K562 (cell line): ENCODE measurements at places on chromosomes 5 and 9. TPM values are rescaled to one million over a fixed set of nuclear protein-coding genes. Genes with fewer than 3 reads are reported as not detected.

DNA sequence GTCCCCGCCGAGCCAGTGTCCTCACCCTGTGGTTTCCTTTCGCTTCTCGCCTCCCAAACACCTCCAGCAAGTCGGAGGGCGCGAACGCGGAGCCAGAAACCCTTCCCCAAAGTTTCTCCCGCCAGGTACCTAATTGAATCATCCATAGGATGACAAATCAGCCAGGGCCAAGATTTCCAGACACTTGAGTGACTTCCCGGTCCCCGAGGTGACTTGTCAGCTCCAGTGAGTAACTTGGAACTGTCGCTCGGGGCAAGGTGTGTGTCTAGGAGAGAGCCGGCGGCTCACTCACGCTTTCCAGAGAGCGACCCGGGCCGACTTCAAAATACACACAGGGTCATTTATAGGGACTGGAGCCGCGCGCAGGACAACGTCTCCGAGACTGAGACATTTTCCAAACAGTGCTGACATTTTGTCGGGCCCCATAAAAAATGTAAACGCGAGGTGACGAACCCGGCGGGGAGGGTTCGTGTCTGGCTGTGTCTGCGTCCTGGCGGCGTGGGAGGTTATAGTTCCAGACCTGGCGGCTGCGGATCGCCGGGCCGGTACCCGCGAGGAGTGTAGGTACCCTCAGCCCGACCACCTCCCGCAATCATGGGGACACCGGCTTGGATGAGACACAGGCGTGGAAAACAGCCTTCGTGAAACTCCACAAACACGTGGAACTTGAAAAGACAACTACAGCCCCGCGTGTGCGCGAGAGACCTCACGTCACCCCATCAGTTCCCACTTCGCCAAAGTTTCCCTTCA is 1.4 kb downstream of the GLIS3 start:
- peaks cover 8% of the 10 kb centered on the region; the same call in 1 of the 3 replicates for H3K27me3 ChIP-seq
- no peaks in the 10 kb centered on the region for H3K36me3 ChIP-seq
- H3K4me3 ChIP-seq, result peak overlapping the region; percentile 19
- no peak for DNase-seq
- H3K27ac ChIP-seq, result no peak overlapping the region

DNA sequence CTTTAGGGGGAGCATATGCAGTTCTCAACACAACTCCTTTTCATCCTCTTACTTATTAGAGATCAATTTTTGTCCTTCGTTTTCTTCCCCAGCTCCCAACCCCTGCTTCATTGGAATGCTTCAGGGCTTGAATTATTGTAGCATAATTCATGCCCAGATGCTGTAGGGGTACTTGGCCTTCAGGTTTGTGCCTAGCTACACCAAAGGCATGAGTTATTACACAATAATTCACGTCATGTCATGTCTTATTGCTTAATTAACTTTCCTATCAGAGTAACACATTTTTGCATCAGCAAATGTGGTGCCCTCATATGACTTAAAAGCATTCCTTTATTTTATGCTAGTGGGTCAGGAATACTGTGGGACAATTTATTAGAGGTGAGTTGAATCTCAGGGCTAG is 507.2 kb downstream of the NFIB start:
- no peak overlapping the region for H3K27ac ChIP-seq
- no peak for DNase-seq
- no peaks in the 10 kb centered on the region for H3K36me3 ChIP-seq
- no peaks in the 10 kb centered on the region for H3K4me1 ChIP-seq
- H3K27me3 ChIP-seq, result no peaks in the 10 kb centered on the region
- H3K4me3 ChIP-seq, result no peak overlapping the region

- H3K36me3 ChIP-seq, result no peaks in the 10 kb centered on the region
- peaks cover 34% of the 10 kb centered on the region for H3K4me1 ChIP-seq
- DNase-seq, result peak; percentile 85
- H3K27ac ChIP-seq, result no peak overlapping the region
- peaks cover 24% of the 10 kb centered on the region for H3K27me3 ChIP-seq
Observed at GRCh38 chr5:176573564-176574296, 24.6 kb downstream of the CDHR2 start.

DNA sequence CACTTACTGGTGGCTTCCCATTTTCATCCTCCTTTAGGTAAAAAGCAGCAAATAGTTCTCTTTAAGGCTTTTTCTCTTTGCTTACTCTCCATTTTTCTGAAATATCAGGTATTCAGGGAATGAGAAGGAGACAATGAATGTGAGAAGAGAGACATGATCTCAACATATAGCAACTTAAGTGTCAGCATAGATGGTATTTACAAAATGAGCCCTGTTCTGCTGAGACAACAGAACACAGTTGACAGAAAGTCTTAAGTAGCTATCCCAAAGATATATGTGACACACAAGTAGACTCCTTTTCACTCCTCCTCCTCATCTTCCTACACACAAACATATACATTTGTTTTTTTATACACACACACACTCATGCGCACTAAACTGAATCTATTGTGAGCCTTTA is 649.3 kb upstream of the WWC1 start:
- H3K36me3 ChIP-seq, result no peaks in the 10 kb centered on the region
- no peak overlapping the region for H3K4me3 ChIP-seq
- no peaks in the 10 kb centered on the region for H3K4me1 ChIP-seq

DNA sequence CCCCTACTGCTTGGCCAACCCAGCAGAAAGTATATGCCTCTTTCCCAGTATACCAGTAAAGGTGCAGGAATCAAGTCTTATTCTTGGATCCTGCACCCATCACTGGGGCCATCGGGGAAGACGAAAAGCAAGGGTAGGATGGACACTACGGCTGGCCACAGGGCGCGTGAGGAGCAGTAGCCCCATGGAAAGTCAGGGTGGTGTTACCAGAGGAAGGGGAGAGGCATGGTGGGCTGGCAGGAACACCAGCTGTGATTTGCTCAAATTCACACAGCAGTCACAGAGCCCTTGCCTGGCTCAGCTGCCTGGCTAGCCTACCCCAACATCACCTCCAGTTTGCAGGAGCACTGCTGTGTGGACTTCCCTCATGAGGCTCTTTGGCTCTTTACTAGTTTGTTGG is 34.5 kb upstream of the SAP30L start:
- H3K27me3 ChIP-seq, result no peaks in the 10 kb centered on the region
- no peaks in the 10 kb centered on the region for H3K4me1 ChIP-seq
- H3K4me3 ChIP-seq, result no peak overlapping the region

DNA sequence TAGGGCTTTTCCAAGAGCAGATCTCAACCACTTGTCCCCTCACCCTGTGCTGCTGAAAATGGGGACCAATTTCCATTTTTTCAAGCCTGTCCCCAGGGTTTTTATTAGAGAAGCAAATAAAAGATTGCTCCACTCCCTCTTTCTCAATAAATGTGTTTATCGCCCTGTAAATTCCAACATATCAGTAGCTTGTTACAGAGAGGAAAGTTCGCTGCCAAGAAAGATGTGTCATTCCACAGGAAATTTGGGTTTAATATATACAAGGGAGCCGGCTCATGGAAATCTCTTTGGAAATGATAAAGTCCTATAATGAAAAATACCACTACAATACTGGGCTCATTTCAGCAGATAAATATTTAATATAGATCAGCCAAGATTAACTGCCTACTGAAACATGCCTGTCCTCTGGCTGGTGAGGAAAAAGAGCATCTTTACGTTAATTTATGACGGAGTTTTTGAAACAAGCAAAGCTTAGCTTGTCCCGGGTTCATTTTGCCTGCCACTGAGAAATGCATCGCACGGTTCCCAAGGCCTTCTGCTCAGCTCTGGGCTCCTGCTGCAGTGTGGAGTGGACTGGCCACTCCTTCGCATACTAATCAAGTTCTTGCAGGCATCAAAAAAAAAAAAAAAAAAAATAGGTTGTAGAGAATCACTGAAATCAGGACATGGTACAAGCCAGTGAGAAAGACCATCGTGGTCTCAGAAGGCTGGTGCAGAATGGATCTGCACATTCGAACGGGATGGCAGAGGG is 84.5 kb downstream of the BRINP1 start:
- no peaks in the 10 kb centered on the region for H3K36me3 ChIP-seq
- H3K4me3 ChIP-seq, result no peak overlapping the region

DNA sequence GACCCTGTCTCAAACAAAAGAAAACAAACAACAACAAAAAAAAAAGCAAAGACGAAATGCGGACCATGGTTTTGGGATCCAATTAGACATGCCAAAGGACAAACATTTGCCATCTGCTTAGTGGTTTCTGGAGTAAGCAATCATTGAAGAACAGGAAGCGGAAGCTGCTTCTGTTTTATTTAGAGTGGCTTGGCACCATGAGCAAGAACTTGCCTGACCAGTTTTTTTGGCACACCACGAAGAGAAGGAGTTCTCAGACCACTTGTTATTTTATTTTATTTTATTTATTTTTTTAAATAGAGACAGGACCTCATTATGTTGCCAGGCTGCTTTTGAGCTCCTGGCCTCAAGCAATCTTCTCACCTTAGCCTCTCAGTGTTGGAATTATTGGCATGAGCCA is 17.0 kb downstream of the BTF3 start:
- H3K4me1 ChIP-seq, result no peaks in the 10 kb centered on the region
- H3K36me3 ChIP-seq, result no peaks in the 10 kb centered on the region
- DNase-seq, result no peak
- no peak overlapping the region for H3K4me3 ChIP-seq

GRCh38 chr5:62574599-62574998 is 4.0 kb upstream of the LRRC70 start:
- H3K36me3 ChIP-seq, result peaks cover 9% of the 10 kb centered on the region; the same call in 1 of the 3 replicates
- H3K27me3 ChIP-seq, result no peaks in the 10 kb centered on the region
- no peaks in the 10 kb centered on the region for H3K4me1 ChIP-seq

DNA sequence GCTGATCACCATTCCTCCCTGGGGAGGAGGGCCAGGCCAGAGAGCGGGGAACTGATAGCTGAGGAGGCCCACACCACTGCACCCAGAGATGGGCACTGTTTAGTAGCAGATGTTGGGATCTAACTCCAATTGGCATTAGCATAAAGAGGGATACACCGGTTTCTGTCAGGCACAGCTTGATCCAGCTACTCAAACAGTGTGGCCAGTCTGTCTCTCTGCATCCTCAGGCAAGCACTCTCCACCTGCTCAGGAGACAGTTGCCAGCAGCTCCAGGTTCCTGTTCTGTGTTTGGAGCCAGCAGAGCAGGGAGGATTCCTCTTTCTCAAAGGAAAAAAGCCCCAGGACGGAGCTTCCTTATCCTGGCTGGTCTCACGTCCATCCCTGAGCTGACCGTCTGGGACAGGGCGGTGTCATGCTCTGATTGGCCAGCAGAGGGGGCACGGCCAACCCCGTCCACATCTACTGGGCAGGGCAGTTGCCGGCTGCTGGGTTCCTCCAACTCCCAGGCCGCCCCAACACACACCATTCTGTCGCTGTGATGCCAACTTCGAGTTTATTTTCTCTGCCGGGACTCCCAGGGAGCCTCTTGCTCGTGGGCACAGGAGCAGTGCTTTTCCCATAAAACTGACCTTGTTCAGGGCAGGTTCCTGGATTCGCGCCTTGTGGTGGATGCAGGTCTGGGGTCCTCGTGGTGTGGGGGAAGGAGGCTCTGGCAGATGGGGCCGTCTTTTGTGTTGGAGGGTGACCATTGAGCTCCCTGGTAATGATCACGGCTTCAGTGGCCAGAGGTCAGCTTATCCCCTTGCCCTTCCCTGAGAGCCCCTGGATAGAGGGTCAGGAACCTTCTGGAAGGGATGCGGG is 47.9 kb downstream of the COL5A1 start:
- no peak overlapping the region for H3K27ac ChIP-seq
- H3K27me3 ChIP-seq, result peaks cover 3% of the 10 kb centered on the region; the same call in 1 of the 3 replicates
- H3K4me1 ChIP-seq, result no peaks in the 10 kb centered on the region
- no peaks in the 10 kb centered on the region for H3K36me3 ChIP-seq

- H3K27ac ChIP-seq, result no peak overlapping the region
- peaks cover 6% of the 10 kb centered on the region; the same call in 1 of the 3 replicates for H3K36me3 ChIP-seq
- no peak for DNase-seq
- no peak overlapping the region for H3K4me3 ChIP-seq
- H3K4me1 ChIP-seq, result no peaks in the 10 kb centered on the region
- no peaks in the 10 kb centered on the region for H3K27me3 ChIP-seq
Observed at GRCh38 chr9:114007991-114008666, 70.0 kb downstream of the AMBP start.

- no peaks in the 10 kb centered on the region for H3K27me3 ChIP-seq
- H3K27ac ChIP-seq, result no peak overlapping the region
- H3K4me1 ChIP-seq, result no peaks in the 10 kb centered on the region
- H3K36me3 ChIP-seq, result no peaks in the 10 kb centered on the region
Observed at GRCh38 chr5:167694325-167695147, 596.9 kb upstream of the WWC1 start.

- no peak overlapping the region for H3K27ac ChIP-seq
- H3K27me3 ChIP-seq, result peaks cover 43% of the 10 kb centered on the region
- no peak for DNase-seq
- H3K4me1 ChIP-seq, result no peaks in the 10 kb centered on the region
- no peak overlapping the region for H3K4me3 ChIP-seq
Observed at GRCh38 chr5:178677429-178677828, 50.6 kb upstream of the CLK4 start.

DNA sequence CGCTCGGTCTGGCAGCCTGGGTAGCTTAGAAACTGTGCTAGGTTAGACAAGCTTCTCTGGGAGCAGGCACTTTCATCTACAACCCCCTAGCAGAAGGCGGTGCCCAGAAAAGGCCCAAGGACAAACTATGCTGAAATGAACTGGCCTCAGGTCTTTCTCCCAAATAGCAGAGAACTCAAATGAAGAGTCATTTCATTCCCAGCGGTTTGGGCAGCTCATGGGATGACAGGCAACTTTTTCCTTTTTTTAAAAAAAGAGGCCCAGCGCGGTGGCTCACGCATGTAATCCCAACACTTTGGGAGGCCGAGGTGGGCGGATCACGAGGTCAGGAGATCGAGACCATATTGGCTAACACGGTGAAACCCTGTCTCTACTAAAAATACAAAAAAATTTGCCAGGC is 2.5 kb downstream of the RAPGEF1 start:
- H3K27ac ChIP-seq, result no peak overlapping the region
- peaks cover 30% of the 10 kb centered on the region for H3K4me1 ChIP-seq
- no peak overlapping the region for H3K4me3 ChIP-seq
- no peaks in the 10 kb centered on the region for H3K27me3 ChIP-seq
- peaks cover 6% of the 10 kb centered on the region; the same call in 1 of the 3 replicates for H3K36me3 ChIP-seq
- no peak for DNase-seq

DNA sequence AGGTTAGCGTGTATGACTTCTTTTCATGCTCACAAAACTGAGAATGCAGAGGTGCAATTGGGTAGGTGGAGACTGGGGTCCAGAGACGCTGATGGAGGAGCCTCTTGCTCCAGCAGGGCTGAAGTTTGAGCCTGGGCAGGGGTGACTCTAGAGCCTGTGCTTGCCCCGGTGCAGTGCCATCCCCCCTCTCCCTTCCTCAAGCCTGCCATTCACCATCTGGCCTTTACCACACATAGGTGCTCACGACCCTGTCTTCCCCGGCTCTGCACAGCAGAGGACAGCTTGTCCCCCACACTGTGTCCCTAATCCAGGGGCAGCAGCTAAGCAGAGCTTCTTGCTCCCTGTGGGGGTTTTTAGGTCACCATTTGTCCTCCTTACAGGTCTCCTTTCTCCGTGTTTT is 86.5 kb downstream of the DAP start:
- H3K4me1 ChIP-seq, result no peaks in the 10 kb centered on the region
- peaks cover 11% of the 10 kb centered on the region for H3K27me3 ChIP-seq
- DNase-seq, result no peak
- H3K27ac ChIP-seq, result no peak overlapping the region

HINT1 gene
- 296 and 326 TPM in 2 replicates for total RNA-seq

PFN3 gene
- not detected in 2 replicates for total RNA-seq

OR13C4 gene
- not detected in 2 replicates for total RNA-seq

CNTNAP3B gene
- 0.74 and 1.00 TPM in 2 replicates for total RNA-seq

IL7R gene
- total RNA-seq, result 0.98 and 1.1 TPM in 2 replicates

LECT2 gene
- not detected in 2 replicates for total RNA-seq

SPATA6L gene
- total RNA-seq, result not detected in 2 replicates

OCLN gene
- total RNA-seq, result 0.27 and 0.29 TPM in 2 replicates
